ENCODE measurements at places on chromosomes 16 and 17. TPM values are rescaled to one million over a fixed set of nuclear protein-coding genes. Genes with fewer than 3 reads are reported as not detected.

DNA sequence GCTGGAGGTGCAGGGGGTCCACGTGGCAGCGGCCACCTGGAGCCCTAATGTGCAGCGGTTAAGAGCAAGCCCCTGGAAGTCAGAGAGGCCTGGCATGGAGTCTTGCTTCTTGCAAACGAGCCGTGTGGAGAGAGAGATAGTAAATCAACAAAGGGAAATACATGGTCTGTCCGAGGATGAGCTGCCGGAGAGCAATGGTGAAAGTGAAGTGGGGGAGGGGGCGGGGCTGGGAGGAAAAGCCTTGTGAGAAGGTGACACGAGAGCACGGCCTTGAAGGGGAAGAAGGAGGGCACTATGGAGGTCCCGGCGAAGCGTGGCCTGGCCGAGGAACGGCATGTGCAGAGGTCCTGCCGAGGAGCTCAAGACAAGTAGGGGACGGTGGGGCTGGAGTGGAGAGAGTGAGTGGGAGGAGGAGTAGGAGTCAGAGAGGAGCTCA, 6.0 kb upstream of the SERPINF1 start:
- no peaks in the 10 kb centered on the region for H3K27me3 ChIP-seq
- H3K4me1 ChIP-seq: no peaks in the 10 kb centered on the region
- no peak overlapping the region for H3K4me3 ChIP-seq
- no peaks in the 10 kb centered on the region for H3K36me3 ChIP-seq

- no peaks in the 10 kb centered on the region for H3K27me3 ChIP-seq
- H3K4me1 ChIP-seq: peaks cover 6% of the 10 kb centered on the region
- H3K36me3 ChIP-seq: no peaks in the 10 kb centered on the region
- no peak overlapping the region for H3K4me3 ChIP-seq
- no peak overlapping the region for H3K27ac ChIP-seq
Observed at GRCh38 chr17:73010414-73010813, 82.1 kb downstream of the SLC39A11 start.

GRCh38 chr16:17729820-17730219, 259.1 kb upstream of the XYLT1 start:
- no peak overlapping the region for H3K4me3 ChIP-seq
- H3K4me1 ChIP-seq: no peaks in the 10 kb centered on the region
- no peaks in the 10 kb centered on the region for H3K36me3 ChIP-seq
- H3K27ac ChIP-seq: no peak overlapping the region
- H3K27me3 ChIP-seq: peaks cover 14% of the 10 kb centered on the region
- no peak for ATAC-seq

DNA sequence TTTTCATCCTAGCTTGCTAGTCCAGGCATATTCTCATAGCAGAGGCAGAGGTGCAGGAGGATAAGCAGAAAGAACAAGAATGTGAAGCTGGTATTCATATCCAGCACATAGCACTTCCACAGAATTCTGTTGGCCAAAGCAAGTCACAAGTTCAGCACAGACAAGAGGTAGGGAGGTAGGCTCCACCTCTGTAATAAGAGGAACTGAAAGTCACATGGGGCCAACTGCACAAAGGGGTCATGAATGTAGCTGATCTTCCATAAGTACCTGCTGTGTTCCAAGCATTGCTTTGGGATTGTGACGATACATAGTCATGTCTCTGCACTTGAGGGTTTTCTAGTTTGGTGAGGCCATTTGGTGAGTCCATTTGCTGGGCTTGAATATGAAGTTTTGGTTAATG, 110.8 kb upstream of the MPHOSPH6 start:
- ATAC-seq: no peak
- H3K4me1 ChIP-seq: no peaks in the 10 kb centered on the region
- H3K27ac ChIP-seq: no peak overlapping the region
- peaks cover 3% of the 10 kb centered on the region for H3K27me3 ChIP-seq
- H3K4me3 ChIP-seq: no peak overlapping the region

DNA sequence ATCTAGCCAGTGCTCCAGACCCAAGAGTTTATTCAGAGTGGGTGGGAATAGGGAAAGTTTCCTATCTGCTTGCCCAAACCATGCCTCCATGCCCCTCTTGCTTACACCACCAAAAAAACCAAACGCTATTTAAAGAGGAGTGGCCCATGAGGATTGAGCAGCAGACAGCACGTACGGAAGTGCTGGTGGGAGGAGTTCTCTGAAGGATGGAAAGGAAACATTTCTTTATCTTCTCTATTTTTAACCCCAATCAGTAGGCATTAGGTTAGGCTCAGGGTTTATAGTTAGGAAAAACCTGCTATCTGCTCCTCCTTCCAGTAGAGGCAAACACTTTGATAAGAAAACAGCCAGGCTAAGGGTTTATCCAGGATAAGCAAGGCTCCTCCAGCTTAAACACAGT, 235.3 kb downstream of the ZFHX3 start:
- H3K36me3 ChIP-seq: no peaks in the 10 kb centered on the region
- H3K27me3 ChIP-seq: no peaks in the 10 kb centered on the region
- H3K4me1 ChIP-seq: no peaks in the 10 kb centered on the region
- H3K4me3 ChIP-seq: no peak overlapping the region
- no peak for ATAC-seq

DNA sequence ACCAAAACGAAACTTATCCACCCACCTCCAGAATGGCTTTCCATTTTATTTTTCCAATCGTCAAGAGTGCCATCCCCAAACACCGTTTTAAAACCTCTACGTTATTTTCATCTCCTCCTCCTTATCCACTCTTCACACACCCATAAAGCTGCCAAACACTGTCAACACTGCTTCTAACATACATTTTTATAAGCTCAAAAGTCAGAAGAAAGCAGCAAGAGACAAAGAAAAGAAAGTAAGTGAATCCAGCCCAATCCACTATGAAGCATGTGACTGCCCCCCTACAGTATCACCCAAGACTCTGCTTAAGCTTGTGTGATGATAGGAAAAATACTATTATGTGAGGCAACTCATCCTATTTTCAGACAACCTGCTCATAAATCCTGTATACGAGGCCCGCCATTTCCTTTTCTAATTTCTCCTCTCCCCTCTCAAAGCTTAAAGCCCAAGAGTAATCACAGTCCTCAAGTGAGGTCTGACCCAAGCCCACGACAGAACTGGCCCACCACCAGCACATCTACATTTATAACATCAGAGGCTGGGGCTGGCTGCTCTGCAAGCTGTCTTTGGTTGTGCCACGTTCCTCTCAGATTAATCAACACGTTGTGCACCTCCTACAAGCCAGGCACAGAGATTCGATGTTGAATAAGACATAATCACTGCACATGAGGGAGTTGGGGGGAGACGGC, 16.3 kb downstream of the USP31 start:
- H3K4me1 ChIP-seq: no peaks in the 10 kb centered on the region
- H3K27me3 ChIP-seq: no peaks in the 10 kb centered on the region
- H3K4me3 ChIP-seq: no peak overlapping the region
- no peak for ATAC-seq
- H3K36me3 ChIP-seq: no peaks in the 10 kb centered on the region

- no peaks in the 10 kb centered on the region for H3K27me3 ChIP-seq
- no peaks in the 10 kb centered on the region for H3K4me1 ChIP-seq
- H3K4me3 ChIP-seq: no peak overlapping the region
- H3K27ac ChIP-seq: no peak overlapping the region
Observed at GRCh38 chr16:57981636-57982035, 10.7 kb upstream of the CNGB1 start.

DNA sequence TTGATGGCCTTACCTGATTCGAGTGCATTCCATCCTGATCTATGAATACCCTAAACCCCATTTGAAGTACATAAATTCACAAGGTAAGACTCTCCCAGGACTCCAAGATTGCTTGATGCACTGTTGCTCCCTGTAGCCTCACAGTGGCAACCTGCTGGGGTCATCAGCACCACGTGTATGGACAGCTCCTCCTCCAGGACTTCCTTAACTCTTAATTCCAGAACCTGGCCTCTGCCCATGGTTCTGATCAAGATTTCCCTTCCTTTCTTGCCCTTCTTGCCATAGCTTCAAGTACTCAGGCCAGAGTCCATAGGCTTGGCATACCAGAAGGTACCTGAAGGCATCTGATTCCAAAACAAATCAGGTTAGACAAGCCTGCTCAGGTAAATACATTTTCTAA, 34.0 kb upstream of the NLK start:
- H3K27ac ChIP-seq: no peak overlapping the region
- H3K36me3 ChIP-seq: no peaks in the 10 kb centered on the region
- H3K4me3 ChIP-seq: no peak overlapping the region

DNA sequence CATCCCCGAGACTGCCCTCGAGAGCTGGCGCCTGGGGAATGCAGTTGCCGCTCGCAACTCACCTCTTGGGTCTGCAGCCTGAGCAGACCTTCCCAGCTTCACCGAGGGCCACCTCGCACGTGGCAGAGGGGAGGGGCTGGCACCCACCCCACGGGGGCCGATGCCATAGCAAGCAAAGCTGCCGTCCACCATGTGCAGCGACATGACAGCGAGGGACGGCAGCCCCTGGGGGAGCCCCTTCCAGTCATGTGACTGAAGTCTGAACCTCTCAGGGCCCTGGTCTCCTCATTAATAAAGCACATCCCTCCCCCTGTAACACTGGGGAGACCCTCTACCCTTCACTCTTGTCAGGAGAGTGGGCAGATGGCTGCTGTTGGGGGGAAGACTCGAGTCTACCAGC, 30.5 kb downstream of the CIBAR2 start:
- no peak overlapping the region for H3K4me3 ChIP-seq
- H3K36me3 ChIP-seq: peaks cover 14% of the 10 kb centered on the region
- ATAC-seq: no peak
- H3K27me3 ChIP-seq: no peaks in the 10 kb centered on the region

DNA sequence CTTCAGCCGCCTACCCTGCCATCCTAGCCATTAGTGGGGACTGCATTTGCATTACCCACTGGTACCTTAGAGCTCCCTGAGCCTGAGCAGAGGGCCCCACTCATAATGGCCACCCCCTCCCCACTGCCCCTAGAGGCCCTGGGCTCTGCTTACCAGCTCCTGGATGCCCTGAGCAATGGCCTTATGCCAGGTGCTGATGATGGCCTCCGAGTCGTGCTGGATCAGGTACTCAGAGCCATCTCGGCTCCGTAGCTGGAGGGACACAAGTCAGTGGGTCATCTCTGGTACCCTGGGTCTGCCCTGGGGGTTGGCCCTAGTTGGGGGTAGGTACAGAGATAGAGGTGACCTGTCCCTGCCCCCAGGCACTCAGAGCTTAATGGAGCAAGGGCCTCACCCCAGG, 34.9 kb downstream of the ARHGAP27 start:
- no peak overlapping the region for H3K4me3 ChIP-seq
- H3K4me1 ChIP-seq: no peaks in the 10 kb centered on the region
- ATAC-seq: no peak
- H3K36me3 ChIP-seq: peaks cover 74% of the 10 kb centered on the region
- H3K27ac ChIP-seq: no peak overlapping the region

GRCh38 chr16:63315229-63315628, 1279.0 kb upstream of the CDH8 start:
- H3K4me3 ChIP-seq: no peak overlapping the region
- no peaks in the 10 kb centered on the region for H3K36me3 ChIP-seq
- H3K27me3 ChIP-seq: no peaks in the 10 kb centered on the region
- H3K4me1 ChIP-seq: no peaks in the 10 kb centered on the region

DNA sequence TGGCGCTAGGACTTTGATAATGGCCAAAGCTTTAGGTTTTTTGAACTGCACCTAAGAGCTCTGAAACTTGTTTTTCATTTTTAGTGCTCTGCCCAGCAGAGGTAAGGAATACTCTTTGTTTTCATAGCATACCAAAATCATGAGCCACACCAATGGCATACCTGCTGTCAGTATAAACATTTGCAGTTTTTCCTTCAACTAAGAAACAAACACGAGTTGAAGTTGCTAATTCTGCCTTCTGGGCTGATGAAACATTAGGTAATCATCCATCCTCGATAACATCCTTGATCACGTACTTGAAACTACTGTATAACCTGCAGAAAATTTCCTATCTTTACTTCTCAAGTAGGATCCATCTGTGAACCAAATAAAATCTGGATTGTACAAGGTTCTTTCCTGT, 20.6 kb upstream of the B4GALNT2 start:
- no peak for ATAC-seq
- H3K36me3 ChIP-seq: no peaks in the 10 kb centered on the region
- no peaks in the 10 kb centered on the region for H3K4me1 ChIP-seq
- no peak overlapping the region for H3K4me3 ChIP-seq

DNA sequence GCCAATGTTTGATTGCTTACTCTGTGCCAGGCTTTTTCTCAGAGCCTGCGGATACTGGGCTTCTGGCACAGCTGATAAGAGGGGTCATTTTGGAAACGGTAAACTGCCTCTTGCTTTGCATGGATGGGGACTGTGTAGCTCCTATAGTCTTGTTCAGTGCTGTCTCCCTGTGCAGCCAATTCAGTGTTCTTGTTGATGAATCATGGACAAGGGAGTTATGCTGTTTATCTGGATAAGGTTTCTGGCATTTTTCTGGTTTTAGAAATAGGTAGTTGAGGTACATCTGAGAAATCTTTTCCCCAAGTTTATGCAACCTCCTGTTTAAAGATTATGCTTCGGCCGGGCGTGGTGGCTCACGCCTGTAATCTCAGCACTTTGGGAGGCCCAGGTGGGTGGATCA, 16.7 kb upstream of the TANGO6 start:
- no peak for ATAC-seq
- H3K27ac ChIP-seq: no peak overlapping the region
- H3K4me1 ChIP-seq: no peaks in the 10 kb centered on the region
- H3K4me3 ChIP-seq: no peak overlapping the region

GRCh38 chr16:28983644-28984043, 1.2 kb upstream of the LAT start:
- ATAC-seq: no peak
- peaks cover 77% of the 10 kb centered on the region for H3K36me3 ChIP-seq
- peaks cover 30% of the 10 kb centered on the region for H3K4me1 ChIP-seq
- no peaks in the 10 kb centered on the region for H3K27me3 ChIP-seq
- H3K27ac ChIP-seq: peak overlapping the region; percentile 79
- peak overlapping the region; percentile 86 for H3K4me3 ChIP-seq

GRCh38 chr16:52251495-52251894, 295.4 kb downstream of the TOX3 start:
- no peak for ATAC-seq
- no peak overlapping the region for H3K27ac ChIP-seq
- H3K4me3 ChIP-seq: no peak overlapping the region
- no peaks in the 10 kb centered on the region for H3K36me3 ChIP-seq

DNA sequence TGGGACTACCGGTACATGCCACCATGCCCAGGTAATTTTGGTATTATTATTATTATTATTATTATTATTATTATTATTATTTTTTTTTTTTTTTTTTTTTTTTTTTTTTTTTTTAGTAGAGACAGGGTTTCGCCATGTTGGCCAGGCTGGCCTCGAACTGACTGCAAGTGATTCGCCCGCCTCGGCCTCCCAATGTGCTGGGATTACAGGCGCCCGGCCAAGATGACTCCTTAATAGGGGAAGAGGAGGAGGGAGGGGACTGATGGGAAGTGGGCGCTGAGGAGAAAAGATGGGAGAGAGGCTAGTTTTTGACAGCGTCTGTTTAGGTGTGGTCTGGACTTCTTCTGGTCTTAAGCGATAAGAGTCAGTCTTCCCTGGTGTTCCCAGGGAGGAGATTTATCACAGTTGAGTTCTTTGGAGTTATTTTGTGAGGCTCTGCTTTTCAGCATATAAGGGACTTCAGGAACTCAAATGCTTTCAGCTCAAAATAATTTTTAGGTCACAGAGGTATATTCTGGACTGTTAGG, 34.4 kb upstream of the SLC5A10 start:
- H3K27me3 ChIP-seq: no peaks in the 10 kb centered on the region
- H3K36me3 ChIP-seq: peaks cover 69% of the 10 kb centered on the region
- ATAC-seq: no peak

GRCh38 chr16:4373909-4374742, 2.5 kb downstream of the VASN start:
- peak overlapping the region; percentile 44 for H3K27ac ChIP-seq
- H3K36me3 ChIP-seq: no peaks in the 10 kb centered on the region
- no peak for ATAC-seq
- H3K27me3 ChIP-seq: no peaks in the 10 kb centered on the region

Gene PDXDC1
- total RNA-seq: 60.8 TPM

Gene SLFN12L
- total RNA-seq: 56.1 TPM

Gene ESRP2
- 0.13 TPM for total RNA-seq

Gene TLCD2
- 0.26 TPM for total RNA-seq

Gene HOXB5
- total RNA-seq: not detected

Gene MYOCD
- total RNA-seq: not detected

Gene ITGAL
- 344 TPM for total RNA-seq

Gene FNDC8
- not detected for total RNA-seq

Gene KRT31
- not detected for total RNA-seq

Data from activated T-helper 17 cell treated with anti-CD3 and anti-CD28 coated beads, Interleukin-2, amount 50 U/mL, for 72 hours (primary cell).